IMR-90 (cell line): ENCODE measurements at places on chromosomes 7 and 10. TPM values are rescaled to one million over a fixed set of nuclear protein-coding genes. Genes with fewer than 3 reads are reported as not detected.
A peak's percentile ranks its signal among the peaks of the same experiment; 100 is the strongest.

GRCh38 chr7:101725921-101726320, 91.5 kb upstream of the CUX1 start:
- no peak overlapping the region for H3K27ac ChIP-seq
- H3K4me1 ChIP-seq = peaks cover 10% of the 10 kb centered on the region
- no peaks in the 10 kb centered on the region for H3K36me3 ChIP-seq
- 0 out of 2 replicates have a peak, but pooled peaks cover 2% of the 10 kb centered on the region for H3K27me3 ChIP-seq
- no peak for DNase-seq
- H3K4me3 ChIP-seq = no peak overlapping the region

DNA sequence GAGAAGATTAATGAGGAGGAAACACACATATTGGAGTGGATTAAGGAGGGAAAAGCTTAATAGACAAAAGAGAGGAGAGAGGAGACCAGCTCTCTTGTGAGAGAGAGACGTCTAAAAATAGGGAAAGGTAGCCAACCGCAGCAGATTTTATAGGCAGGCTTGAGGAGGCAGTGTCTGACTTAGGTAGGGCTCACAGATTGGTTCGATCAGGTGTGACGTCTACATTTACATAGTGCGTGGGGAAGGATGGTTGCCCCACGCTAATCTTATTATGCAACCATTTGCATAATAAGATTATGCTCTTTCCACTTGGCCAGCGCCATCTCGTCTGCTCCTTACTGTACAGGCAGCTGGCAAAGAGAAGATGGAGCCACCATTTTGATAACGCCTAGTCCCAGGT, 122.0 kb downstream of the MARCHF5 start:
- H3K27ac ChIP-seq = no peak overlapping the region
- no peaks in the 10 kb centered on the region for H3K36me3 ChIP-seq
- DNase-seq = no peak
- H3K27me3 ChIP-seq = peaks cover 7% of the 10 kb centered on the region
- H3K4me3 ChIP-seq = no peak overlapping the region
- no peaks in the 10 kb centered on the region for H3K4me1 ChIP-seq

DNA sequence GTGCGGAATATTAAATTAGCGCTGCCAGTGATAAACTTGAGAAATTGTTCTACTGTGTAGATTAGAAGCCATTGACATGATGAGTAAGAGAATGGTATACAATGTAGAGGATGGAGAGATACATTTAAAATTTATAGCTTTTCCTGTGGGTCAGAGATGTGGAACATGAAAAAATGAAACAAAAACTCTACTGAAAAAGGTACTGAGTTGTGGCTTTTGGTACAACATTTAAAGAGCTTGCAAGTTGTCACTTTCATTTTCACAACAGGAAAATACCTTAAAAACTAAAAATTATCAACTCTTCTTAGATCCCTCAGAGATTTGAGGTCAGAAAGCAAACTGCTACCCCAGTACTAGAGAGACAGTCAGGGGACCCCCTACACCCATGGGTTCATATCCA, 348.8 kb upstream of the CDC14C start:
- DNase-seq = no peak
- no peaks in the 10 kb centered on the region for H3K36me3 ChIP-seq

DNA sequence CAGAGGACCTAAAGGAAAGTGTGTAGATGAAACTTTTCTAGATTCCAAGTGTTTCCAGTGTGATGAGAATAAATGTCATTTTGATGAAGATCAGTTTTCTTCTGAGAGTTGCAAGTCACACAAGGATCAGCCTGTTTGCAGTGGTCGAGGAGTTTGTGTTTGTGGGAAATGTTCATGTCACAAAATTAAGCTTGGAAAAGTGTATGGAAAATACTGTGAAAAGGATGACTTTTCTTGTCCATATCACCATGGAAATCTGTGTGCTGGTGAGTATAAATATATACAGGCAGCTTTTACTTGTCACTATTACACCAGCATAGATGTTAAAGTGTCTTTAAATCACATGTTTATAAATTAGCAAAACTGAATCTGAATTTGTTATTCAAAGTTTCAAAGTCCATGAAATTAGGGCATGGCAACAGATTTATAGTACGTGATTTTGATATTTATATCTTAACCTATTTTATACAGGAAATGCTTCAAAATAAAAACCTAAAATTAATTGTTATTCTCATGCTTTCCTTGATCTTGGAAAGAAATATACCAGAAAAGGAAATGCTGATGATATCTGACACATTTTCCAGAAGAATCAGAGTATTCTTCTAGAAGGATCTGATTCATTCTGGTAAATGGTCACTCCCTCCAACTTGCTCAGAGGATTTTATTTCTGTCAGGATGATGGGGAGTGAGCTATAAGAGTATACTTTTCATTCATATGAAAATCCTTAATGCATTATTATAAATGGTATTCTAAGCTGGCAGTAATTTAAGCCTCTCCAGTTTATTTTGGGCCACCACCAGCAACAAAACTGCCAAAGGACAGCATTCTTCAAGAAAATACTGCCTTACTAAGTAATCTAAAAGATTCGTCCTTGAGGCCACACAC, 71.4 kb downstream of the ITGB8 start:
- H3K4me1 ChIP-seq = no peaks in the 10 kb centered on the region
- H3K27me3 ChIP-seq = no peaks in the 10 kb centered on the region
- no peak overlapping the region for H3K4me3 ChIP-seq

- no peak overlapping the region for H3K4me3 ChIP-seq
- H3K36me3 ChIP-seq = no peaks in the 10 kb centered on the region
- H3K4me1 ChIP-seq = no peaks in the 10 kb centered on the region; the same call in 1 of the 2 replicates
- no peak for DNase-seq
- peaks cover 41% of the 10 kb centered on the region for H3K27me3 ChIP-seq
Observed at GRCh38 chr10:111072232-111072631, 4.6 kb upstream of the ADRA2A start.

DNA sequence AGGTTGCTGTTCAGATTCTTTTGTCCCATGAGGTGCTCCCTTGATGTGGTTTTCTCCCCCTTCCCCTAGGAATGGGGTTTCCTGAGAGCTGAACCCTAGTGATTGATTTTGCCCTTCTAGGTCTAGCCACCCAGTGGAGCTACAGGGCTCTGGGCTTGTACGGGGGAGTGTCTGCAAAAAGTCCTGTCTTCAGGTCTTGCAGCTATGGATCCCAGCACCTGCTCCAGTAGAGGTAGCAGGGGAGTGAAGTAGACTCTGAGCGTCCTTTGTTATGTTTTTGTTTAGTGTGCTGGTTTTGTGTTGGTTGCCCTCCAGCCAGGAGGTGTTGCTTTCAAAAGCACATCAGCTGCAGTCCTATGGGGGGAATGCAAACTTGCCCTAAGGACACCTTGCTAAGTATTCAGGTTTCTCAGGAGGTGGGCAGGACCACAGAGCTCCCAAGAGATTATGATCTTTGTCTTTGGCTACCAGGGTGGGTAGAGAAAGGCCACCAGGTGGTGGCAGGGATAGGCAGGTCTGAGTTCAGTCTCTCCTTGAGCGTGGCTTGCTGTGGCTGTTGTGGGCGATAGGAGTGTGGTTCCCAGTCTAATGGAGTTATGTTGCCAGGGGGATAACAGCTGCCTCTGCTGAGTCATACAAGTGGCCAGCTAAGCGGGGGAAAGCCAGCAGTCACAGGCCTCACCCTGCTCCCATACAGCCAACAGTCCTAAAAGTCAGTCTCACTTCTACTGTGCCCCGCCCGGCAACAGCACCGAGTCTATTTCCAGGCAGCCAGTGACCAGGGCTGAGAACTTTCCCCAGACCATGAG, 92.4 kb upstream of the JCAD start:
- H3K36me3 ChIP-seq = no peaks in the 10 kb centered on the region
- no peaks in the 10 kb centered on the region; the same call in 1 of the 2 replicates for H3K27me3 ChIP-seq
- H3K27ac ChIP-seq = no peak overlapping the region
- H3K4me1 ChIP-seq = peaks cover 4% of the 10 kb centered on the region; the same call in 1 of the 2 replicates

GRCh38 chr10:7388602-7389001, 22.2 kb downstream of the SFMBT2 start:
- DNase-seq = no peak
- no peaks in the 10 kb centered on the region for H3K27me3 ChIP-seq
- no peak overlapping the region for H3K4me3 ChIP-seq
- H3K36me3 ChIP-seq = no peaks in the 10 kb centered on the region
- peaks cover 2% of the 10 kb centered on the region; the same call in 1 of the 2 replicates for H3K4me1 ChIP-seq
- no peak overlapping the region for H3K27ac ChIP-seq

DNA sequence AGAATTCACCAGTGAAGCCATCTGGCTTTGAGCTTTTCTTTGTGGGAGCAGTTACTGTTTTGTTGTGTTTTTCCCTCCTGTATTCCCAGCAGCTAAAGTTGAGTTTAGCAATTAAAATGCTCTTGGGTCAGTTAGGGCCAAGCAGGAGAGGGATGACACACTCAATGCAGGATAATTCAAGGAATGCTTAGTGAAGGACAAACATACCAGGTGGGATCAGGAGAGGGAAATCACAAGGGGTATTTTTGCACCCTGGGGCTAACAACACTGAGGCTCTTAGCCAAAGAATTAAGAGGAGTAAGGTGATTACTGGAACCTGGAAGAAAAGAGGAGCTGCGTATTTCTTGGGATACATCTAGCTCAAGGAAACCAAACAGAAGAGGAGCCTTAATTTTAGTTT, 82.4 kb upstream of the KCND2 start:
- H3K27me3 ChIP-seq = no peaks in the 10 kb centered on the region
- H3K4me3 ChIP-seq = no peak overlapping the region
- H3K36me3 ChIP-seq = no peaks in the 10 kb centered on the region
- no peaks in the 10 kb centered on the region for H3K4me1 ChIP-seq

GRCh38 chr7:150594805-150595204, 27.6 kb downstream of the GIMAP4 start:
- no peak overlapping the region for H3K27ac ChIP-seq
- H3K27me3 ChIP-seq = no peaks in the 10 kb centered on the region
- H3K36me3 ChIP-seq = no peaks in the 10 kb centered on the region
- H3K4me1 ChIP-seq = no peaks in the 10 kb centered on the region

DNA sequence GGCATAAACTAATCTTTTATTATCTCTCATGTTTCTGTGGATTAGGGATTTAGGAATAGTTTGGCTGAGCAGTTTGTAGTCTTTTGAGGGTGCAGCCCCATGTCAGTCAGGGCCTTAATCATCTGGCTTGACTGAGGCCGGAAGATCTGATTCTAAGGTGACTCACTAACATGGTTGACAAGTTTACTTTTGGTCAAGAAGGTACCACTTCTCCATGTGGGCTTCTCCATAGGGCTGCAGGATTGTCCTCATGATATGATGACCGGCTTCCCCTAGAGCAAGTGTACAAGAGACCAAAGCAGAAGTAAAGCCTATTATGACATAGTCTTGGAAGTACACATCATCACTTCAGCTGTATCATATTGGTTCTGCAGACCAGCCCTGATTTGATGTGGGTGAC, 45.9 kb upstream of the OIT3 start:
- H3K4me1 ChIP-seq = peaks cover 4% of the 10 kb centered on the region; the same call in 1 of the 2 replicates
- peaks cover 3% of the 10 kb centered on the region; the same call in 1 of the 2 replicates for H3K36me3 ChIP-seq
- H3K4me3 ChIP-seq = no peak overlapping the region
- DNase-seq = peak; percentile 28

DNA sequence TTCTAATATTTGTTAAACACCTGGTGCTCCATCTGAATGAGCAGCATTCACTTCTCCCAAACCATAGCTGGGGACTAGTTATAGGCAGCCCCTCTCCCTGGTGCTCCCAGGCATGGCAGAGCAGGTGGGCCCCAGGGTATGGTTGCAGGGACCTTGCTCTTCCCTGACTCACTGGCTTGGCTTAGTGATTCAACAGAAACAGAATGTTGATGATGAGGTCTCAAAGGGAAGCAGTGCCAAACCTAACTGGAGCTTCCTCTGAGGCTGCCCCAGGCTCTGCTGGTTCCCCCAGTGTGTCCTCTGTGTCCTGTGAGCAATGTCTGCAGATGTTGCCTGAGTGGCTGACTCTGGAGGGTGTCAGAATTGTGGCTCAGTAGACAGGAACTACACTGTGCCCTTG, 3.7 kb downstream of the GPR26 start:
- no peaks in the 10 kb centered on the region for H3K27me3 ChIP-seq
- H3K27ac ChIP-seq = no peak overlapping the region
- no peaks in the 10 kb centered on the region for H3K4me1 ChIP-seq
- H3K4me3 ChIP-seq = no peak overlapping the region
- no peaks in the 10 kb centered on the region for H3K36me3 ChIP-seq
- DNase-seq = no peak

DNA sequence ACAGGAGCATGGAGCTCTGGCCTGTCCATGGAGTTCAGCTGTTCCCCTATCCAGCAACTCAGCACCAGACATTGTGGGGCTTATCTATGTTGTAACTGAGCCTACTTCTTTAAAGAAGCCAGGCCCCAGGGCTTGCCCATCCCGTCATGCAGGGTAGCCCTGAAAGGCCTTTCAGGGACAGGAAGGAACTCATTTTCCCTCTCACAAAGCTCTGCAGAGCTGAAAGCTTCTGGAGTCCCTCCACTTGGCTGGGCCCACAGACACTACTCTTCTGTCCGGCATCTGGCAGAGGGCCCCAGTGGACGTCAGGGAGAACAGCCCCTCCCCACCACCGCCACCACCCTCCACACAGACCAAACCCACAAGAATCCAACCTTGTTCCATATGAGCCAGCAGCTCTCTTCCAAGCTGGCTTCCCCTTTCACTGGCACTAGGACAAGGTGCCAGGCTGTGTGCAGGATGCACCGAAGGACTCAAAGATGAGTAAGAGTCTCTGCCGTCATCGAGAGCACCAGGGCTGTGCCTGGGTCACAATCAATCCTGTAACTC, 33.1 kb downstream of the DENND2A start:
- peaks cover 34% of the 10 kb centered on the region for H3K4me1 ChIP-seq
- peak; percentile 91 for DNase-seq
- H3K27ac ChIP-seq = peak overlapping the region; percentile 80
- no peaks in the 10 kb centered on the region for H3K27me3 ChIP-seq
- H3K36me3 ChIP-seq = peaks cover 1% of the 10 kb centered on the region; the same call in 1 of the 2 replicates

Gene HMX3
- total RNA-seq = not detected in 2 replicates

Gene PVRIG
- not detected in 2 replicates for total RNA-seq

Gene MRPS17
- total RNA-seq = 15.2 and 21.1 TPM in 2 replicates

Gene VSTM4
- 2.5 and 2.9 TPM in 2 replicates for total RNA-seq

Gene CALCR
- total RNA-seq = not detected in 2 replicates

Gene MRLN
- not detected in 2 replicates for total RNA-seq

Gene SLIT1
- total RNA-seq = under 0.01 TPM in 1 of 2 replicates, not detected in the other

Gene GNGT1
- not detected in 2 replicates for total RNA-seq

Gene NPS
- total RNA-seq = not detected in 2 replicates

Gene WDR86
- total RNA-seq = not detected in 2 replicates
